ENCODE measurements at places on chromosomes 16 and 17.
A peak's percentile ranks its signal among the peaks of the same experiment; 100 is the strongest.

GRCh38 chr17:40303009-40303657 is 5.8 kb upstream of the RARA start:
- DNase-seq, result peak; percentile 39

DNA sequence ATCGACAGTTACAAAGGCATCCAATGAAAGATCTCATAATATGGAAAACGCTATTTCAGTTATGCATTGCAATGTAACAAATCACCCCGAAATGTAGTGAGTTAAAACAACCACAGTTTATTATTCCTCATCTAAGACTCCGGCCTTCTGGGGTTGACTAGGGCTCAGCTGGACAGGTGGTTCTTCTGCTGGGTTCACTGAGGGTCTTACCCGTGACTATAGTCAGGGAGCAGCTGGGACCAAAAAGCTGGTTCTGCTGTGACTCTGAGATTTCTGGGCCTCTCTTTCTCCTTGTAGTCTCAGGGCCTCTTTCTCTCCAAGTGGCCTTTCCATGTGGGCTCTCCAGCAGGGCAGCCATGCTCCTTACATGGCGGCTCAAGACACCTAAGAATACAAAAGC is 196.0 kb downstream of the IRX3 start:
- DNase-seq, result no peak

DNA sequence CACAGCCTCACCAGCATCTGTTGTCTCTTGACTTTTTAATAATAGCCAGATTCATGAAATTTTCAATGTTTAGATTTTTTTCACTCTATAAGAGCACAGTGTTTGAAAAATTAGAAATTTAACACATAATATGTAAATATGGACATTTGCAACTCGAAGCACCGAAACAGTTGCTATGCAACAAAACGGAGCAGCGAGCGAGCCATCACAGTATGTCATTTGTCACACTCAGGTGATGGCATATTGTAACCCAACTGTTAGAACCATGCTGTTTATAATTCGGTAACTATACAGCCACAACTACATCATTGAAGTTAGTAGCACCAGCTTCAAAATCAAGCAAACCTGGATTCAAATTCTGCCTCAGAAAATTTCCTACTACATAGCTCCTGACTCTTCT is 410.8 kb downstream of the NPIPA8 start:
- no peak for DNase-seq

- DNase-seq, result no peak
These were observed 1.5 kb upstream of the TANC2 start for GRCh38 chr17:62964506-62964905.
